ENCODE measurements at places on chromosomes 1 and 21.

GRCh38 chr1:925561-926421 is 2.1 kb downstream of the SAMD11 start:
- no peak for DNase-seq

GRCh38 chr1:169288011-169288414 is 79.6 kb downstream of the NME7 start:
- peak; percentile 70 for DNase-seq

DNA sequence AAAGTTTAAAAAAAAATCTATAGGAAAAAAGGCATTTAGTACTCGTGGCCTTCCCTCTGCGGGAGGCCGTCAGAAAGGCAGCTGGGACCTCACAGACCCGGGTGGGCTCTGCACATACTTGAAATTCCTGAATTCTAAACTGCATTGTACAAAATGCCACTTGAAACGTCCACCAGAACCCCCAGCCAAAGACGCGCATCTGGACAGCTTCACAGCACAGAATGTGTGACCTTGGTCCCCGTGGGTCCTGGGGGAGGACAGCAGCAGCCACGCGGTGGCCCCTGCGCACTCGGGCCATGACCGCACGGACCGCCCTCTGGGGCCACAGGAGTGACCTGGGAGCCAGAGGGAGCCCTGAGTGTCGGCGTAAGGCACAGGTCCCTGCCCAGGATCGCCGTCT is 20.6 kb upstream of the MRPS14 start:
- DNase-seq, result no peak

DNA sequence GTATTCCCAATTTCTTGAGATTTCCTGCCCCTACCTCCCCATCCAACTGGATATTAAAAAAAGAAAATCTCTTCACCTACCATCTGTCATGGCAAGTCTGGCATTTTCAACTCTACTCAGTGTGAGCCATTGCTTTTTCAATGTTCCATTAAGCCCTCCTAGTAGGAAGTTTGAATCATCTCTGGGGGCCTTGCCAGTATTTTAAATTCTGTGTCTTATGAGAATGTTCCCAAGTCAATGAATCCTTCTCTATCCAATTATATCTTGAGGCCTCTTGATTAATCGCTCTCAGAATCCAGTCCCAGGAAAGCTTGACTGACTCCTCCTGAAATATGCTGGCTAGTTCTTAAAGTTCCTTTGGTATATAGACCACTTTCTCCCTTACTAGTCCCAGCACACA is 91.5 kb downstream of the NGF start:
- DNase-seq, result no peak

GRCh38 chr21:22342889-22343288 is 1344.7 kb downstream of the NCAM2 start:
- no peak for DNase-seq

- DNase-seq, result no peak
Observed at GRCh38 chr1:157992833-157993146, 655 bp upstream of the KIRREL1 start.

Measured in SW480 (cell line).